Nucleus accumbens (tissue), 56 donors: ENCODE measurements at places on chromosomes 4 and X.
A peak's percentile ranks its signal among the peaks of the same experiment; 100 is the strongest.

DNA sequence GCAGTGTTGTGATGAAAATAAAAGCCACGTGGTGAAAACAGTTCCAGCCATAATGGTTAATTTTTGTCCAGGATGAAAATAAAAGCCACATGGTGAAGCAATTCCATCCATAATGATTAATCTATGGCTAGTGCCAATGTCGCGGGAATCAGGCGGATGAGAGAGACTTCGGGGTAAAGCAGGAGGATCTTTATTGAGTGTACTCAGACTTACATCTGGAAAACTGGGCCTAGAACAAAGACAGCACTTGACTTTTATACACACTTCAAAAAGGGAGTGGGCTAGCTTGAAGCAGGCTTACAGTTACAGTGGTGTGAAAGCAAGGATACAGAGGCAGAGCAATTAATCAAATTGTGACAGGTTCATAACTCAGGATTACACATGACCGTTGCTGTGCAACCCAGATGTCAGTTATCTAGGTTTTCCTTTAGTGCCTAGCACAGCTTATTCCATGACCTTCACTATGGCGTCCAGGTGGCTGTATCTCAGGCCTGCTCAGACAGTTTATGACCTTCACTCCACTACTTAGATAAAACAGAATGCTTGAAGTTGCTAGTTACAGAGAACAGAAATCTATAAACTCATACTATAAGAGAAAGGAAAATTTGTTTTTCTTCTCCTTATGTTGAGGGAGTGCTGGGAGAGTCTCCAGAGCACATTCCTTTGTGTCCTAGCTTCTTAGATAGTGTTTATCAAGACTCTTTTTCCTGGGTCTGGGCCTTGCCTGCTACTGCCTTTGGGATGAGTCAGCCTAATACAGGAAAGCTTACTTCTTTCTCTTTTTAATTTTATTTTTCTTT lies 5.9 kb upstream of the PLA2G12A start:
- no peak for DNase-seq

DNA sequence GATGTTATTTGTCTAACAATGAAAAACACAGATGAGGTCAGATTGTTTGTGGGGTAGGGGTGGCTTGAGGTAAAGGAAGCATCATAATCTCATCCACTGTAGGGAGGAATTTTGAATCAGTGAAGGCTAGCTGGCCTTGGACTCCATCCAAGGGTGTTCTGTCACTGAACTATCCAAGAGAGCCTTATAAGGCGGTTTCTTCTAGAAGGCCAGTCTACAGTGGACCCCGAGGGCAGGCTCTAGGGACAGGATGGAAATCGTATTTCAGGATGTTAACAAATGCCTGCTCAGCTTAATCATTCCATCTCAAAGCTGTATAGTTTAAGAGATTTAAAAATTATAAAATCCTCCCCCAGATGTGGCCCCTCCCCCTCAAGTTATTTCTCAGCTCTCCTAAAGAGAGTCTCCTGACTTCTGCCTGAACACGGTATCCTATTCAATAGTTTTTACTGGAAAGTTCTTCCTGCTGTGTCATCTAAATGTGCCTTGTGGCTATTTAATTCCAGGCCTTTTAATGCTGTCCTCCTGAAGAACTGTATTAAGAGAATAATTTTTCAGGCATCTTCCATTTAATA lies 8.0 kb downstream of the IGFBP7 start:
- DNase-seq: no peak

- DNase-seq: no peak
Observed at GRCh38 chr4:32752962-32753361, 2032.8 kb downstream of the PCDH7 start.

DNA sequence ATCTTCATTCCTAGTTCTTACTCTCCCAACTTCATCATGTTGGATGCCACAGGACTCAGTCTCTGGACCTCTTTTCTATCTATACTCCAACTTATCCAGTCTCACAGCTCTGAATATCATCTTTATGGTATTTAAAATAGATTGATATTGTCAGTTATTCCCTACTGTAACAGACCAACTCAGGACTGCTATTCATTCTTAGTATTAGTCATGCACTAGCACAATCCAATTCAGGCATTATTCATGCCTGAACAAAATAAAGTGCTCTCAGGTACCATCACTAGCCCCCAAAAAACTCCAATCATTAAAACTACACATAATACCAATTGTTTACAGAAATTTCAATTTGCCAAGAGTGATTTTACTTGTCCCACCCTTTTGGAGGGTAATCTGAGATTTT lies 37.7 kb downstream of the FRYL start:
- no peak for DNase-seq

GRCh38 chr4:40180356-40180755 lies 16.5 kb upstream of the RHOH start:
- DNase-seq: no peak

GRCh38 chr4:739569-739968 lies 33.9 kb downstream of the PCGF3 start:
- DNase-seq: no peak

GRCh38 chr4:108453366-108453765 lies 167.0 kb upstream of the RPL34 start:
- no peak for DNase-seq

DNA sequence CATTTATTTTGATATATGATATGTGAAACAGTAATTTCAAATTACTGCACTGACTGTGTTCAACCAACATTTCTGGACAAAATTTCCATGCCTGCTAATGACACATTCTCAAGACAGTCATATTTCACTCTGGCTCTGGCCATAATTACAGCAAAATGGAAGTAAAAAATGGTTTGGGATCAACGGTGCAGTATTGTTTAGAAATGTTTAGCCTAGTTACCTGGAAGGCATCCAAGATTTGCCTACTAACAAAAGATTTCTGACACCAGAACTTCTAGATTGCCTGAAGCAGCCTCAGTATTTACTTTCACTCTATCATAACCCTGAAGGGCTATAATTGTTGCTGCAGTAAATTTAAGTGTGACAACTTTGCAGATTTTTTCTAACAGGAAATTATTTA lies 416.3 kb downstream of the PCDH10 start:
- DNase-seq: no peak

GRCh38 chr4:4289055-4289454 lies 899 bp downstream of the LYAR start:
- DNase-seq: no peak

DNA sequence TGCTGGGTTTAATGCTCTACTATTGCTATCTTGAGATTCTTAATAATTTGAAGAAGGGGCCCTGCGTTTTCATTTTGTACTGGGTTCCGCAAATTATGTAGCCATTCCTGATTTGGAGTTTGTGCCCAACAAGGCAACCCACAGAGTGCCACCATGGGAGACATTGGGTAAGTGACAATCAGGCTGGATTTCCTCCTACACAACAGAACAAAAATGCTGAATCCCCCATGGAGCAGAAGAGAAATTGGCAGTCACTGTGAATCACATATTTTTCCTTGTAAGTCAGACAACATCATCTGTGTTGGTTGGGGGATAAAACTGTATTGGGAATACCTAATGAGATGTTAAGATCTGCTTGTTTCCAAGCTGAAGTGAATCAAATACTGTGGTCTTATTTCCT lies 80.9 kb downstream of the CNGA2 start:
- DNase-seq: no peak

GRCh38 chr4:143046454-143046853 lies 138.3 kb upstream of the USP38 start:
- no peak for DNase-seq

DNA sequence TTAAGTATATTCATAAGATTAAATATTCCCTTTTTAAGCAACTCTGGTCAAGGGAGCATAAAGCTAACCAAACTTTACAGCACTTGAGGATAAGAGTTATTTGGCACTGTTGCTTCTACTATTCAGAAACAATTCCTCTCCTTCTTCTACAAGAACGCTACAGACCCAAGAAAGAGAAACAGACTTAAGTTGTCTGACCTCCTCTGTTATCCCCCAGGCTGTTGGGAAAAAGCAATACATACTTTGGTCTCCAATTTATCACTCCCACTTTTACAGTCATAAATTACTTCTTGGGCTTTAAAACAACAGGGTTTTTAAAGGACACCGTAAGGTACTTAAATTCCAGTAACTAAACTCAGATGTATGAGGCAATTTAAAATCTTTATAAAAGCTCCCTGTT lies 147.4 kb downstream of the COL25A1 start:
- no peak for DNase-seq

DNA sequence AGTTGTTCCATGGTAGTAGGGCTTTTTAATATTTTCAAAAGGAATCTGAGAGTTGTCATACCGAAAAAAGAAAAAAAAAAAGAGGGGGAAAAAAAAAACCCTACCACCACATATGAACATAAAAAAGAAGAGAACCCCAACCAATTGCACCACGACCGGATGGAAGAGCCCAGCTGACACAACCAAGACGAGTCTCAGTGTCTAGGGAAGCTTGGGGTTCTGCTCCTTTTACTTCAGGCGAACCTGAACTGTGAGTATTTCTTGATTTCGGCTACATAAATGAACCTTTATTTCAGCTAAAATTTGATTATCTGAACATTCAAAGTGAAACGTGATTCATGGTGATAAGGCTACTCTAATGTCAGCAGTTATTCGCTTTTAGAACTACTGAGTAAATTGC lies at the start of gene GPR34:
GPR34 (plus strand) TSS at position 139 of the 400 bp plus-strand sequence. CDS start 6,661 bp downstream, outside the sequence.
- no peak for DNase-seq

DNA sequence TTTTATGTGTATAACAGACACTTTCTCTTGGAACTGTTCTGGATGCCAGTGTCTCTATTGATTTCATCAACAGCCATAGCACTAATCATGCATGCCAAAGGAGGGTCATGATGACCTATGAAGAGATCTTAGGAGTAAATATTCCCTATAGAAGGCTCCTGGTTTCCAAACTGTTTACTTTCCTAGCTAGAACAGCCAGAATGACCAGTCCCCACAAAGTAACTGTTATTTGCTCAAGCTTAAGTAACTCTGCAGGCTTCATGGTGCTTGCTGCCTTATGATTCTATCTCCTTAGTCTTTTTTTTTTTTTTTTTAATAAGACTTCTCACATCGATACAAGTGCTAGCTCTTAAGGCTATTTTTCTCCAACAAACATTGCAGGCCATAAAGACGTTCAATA lies 12.4 kb downstream of the S100G start:
- no peak for DNase-seq

DNA sequence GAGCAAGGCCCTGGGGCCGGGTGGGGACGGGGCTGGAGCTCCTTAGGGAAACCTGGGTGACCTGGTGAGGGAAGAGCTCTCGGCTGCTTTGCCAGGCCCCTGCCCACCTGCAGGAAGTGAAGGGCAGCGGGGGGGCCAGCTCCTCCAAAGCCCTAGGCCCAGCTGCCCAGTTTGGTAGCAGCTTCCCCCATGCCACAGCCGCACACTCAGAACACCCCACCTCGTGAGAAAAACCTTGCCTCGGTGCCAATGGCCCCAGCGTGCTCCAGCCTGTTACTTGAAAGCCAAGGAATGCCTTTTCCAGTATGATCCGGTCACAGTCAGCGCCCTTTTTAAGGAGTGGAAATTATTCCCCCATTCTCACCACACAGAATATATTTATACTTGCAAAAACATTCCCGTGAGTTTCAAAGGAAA lies 38.3 kb downstream of the ACOX3 start:
- DNase-seq: no peak

- DNase-seq: no peak
Observed at GRCh38 chrX:133333154-133333750, 82.0 kb downstream of the GPC4 start.

GRCh38 chr4:139014371-139015268 lies 961 bp upstream of the NOCT start:
- no peak for DNase-seq

DNA sequence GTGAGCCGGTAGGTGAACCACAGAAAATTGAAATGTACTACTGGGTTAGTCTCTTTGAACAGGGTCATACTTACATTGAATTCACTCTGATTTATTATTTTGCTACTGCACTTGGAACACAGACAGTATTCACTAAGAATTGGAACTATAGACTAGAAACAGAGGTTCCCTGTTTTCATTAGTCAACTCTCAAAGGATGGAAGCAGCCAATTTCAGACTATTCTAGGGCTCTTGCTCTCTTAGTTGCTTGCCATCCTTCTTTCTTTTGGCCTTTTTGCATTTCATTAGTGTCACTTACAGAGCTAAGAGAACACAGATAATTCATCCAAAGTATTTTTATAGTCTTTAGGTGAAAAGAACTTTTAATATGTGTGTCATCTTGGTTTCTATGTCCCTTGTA lies 52.6 kb downstream of the SHROOM3 start:
- DNase-seq: no peak

- no peak for DNase-seq
Observed at GRCh38 chr4:18608908-18609533, 587.5 kb upstream of the LCORL start.

DNA sequence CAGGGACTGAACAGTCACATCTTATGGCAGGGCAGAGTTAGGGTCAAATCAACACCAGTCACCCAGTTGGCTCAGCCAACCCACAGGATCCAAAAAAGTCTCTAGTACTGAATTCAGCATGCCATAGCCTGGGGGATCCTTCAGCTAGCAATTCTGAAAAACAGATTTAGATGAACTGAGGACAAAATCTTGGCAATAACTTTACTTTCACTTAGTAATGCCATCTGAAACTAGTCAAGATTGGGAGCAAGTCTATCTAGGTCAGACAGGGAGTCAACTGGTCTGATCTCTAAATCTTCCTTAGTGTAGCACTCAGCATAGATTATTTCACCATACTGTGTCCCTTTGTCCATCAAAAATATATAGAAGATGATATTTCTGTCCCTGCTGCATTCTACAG lies 76.0 kb downstream of the HHIP start:
- no peak for DNase-seq

- DNase-seq: no peak
Observed at GRCh38 chr4:34676400-34676799, 1567.9 kb downstream of the ARAP2 start.

GRCh38 chrX:115690511-115691216 lies 129.7 kb downstream of the PLS3 start:
- DNase-seq: peak; percentile 3

GRCh38 chrX:43657671-43658070 lies 1.6 kb downstream of the MAOA start:
- DNase-seq: no peak

- DNase-seq: no peak
Observed at GRCh38 chr4:139465922-139466321, 12.0 kb downstream of the RAB33B start.

GRCh38 chr4:22532896-22533295 lies 17.0 kb upstream of the ADGRA3 start:
- no peak for DNase-seq

DNA sequence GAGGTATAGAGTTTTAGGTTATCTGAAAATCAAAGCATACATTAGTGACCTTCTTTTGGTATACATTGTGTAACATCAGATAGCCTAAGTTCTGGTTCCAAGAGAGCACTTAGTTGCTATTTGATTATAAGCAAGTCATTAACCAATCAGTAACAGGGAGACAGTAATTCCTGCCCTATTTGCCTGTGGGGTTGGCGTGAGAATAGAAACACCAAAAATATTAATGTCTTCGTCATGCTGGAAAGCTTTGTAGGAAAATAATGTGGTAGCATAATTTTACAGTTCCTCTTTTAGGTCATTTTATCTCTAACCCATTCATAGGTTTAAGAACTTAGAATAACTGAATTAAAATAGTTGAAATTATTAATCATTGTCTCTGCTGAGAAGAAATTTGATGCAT lies 37.8 kb downstream of the NPNT start:
- DNase-seq: no peak
